Pons (tissue), 1 donor: ENCODE measurements at places on chromosomes 7 and 10.
A peak's percentile ranks its signal among the peaks of the same experiment; 100 is the strongest.

- DNase-seq = no peak
These were observed 556.3 kb downstream of the GRM8 start for GRCh38 chr7:126696256-126697038.

DNA sequence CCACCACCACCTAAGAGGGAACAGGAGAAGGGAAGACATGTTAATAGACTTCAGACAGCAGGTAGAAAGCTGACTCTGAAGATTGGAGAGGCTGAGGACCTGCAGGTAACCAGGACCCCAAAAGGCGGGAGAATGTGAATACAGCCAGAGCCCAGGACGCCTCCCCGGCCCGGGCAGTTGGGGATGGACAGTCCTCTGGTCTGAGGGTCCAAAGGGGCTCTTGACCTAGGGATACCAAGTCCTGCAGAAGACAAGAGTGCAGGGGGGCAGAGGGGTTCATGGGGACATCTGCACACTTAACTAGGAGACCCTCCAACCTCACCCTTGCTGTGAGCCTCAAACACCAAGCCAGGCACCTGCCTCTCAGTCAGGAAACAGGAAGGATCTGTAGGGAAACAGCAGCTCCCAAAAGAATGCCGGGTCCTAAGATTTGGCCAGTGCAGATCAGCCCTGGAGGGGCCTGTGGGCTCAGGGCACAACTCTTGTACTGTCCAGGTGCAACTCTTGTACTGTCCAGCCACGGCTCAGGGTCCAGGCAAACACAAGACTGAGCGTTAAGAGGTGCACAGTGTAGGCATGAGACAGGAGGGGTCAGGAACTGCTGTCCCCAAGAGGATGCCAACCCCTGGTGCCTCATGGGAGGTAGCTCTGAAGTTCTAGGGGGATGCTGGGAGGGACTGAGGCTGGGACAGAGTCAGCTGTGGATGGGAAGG is 2.3 kb upstream of the STK32C start:
- DNase-seq = no peak

DNA sequence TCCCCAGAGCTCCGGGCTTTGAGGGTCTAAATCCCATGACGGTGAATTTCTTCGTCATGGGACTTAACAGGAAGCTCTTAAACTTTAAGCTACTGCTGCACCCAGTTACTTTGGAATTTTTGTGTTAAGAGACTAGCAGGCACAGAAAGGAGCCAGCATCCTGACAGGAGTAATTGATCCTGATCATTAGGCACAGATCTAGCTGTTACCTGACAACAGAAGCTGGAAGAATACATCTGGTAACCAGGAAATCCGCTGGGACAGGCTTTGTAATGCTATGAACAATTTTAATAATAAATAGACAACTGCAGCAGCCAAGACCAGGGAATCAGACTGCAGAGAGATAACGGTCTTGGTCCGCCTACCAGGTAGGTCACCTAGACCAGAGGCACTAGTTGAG is 210.9 kb downstream of the DGKI start:
- no peak for DNase-seq

DNA sequence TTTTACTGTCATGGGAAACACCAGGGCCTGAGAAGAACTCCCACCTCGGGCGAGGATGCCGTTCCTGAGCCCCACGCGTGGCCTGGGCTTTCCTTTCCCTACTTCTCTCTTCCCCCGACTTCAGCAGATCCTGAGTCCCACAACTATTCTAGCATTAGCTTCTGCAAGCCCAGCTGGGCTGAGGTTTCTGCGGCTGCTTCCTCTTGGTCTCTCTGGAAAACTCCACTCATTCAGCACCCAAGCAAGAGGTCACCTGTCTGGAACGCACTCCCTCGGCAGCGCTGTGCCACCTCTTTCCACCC is 761 bp upstream of the DOCK1 start:
- DNase-seq = no peak

GRCh38 chr7:105617280-105618015 is 36.2 kb upstream of the EFCAB10 start:
- DNase-seq = no peak

GRCh38 chr7:98291717-98292116 is 10.2 kb downstream of the BRI3 start:
- no peak for DNase-seq

DNA sequence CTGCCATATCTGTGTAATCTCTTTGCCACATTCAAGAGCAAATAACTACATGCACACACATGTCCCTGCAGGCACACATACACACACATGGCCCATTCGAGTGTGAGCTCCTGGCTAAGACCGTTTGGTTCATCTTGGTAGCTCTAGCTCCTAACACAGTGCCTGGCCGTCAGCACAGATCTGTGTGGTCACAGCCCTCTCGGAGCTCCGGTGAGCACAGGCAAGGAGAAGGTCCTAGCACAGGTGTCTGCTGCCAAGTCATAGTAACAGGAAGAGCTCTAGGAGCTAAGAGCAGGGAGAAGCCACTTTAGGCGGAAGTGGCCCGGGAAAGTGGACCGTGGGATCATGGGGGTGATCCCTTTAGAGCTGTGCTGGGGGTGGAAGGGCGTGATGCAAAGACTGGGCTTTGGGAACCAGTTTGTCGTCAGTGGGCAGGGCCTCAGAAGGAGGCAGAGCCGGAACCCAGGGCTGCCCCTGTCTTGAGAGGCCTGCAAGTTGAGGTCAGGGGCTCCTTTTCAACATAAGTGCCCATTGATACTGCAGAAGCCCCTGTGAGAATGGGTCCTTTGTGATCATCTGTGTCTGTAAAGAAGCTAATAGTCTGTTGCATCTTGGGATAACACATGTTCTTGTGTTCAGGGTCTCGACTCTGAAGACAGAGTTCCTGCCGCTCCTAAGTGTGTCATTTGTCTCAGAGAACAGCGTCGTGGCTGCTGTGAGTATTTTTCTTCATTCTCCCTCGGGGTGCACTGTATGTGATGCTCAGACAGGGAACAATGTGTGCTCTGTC is 16.6 kb upstream of the ARPC1B start:
- peak; percentile 90 for DNase-seq

- no peak for DNase-seq
These were observed 441.3 kb upstream of the MKI67 start for GRCh38 chr10:128567551-128567950.

- DNase-seq = no peak
These were observed 201.5 kb downstream of the CDK14 start for GRCh38 chr7:90797596-90797995.

DNA sequence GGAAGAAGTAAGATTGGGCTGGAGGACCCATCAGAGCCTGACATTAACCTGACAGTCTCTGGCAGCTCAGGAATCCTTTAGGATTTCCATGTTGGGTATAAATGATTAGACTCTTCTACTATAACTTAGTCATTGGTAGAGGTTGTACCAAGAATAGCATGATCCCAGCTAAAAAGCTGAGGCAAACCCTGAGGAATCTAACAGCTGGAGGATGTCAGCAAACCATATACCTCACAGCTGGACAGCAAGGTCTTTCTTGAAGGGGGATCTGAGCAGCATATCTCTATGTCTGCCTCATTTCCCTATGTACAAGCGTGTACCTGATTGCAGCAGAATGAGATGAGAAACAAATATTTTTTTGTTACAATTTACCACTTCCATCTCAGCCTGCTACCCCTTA is 103.2 kb downstream of the NPSR1 start:
- DNase-seq = no peak

DNA sequence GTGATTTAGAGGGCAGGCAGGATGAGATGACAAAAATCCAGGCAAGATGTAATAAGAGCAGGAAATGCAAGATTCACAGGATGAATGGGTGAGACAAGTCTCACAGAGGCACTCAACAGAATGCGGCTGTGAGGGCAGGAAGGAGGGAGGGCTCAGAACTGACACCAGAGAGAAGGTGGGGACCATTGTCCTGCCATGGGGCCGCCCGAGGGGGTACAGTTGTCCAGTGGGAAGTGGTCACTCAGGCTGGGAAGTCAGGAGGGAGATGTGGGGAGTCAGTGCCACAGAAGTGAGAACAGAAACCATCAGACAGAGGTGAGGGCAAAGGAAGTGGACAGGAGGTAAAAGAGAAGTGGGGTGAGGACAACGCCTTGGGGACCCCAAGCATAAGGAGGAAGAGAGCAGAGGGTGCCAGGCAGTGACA is 8.9 kb downstream of the HIP1 start:
- DNase-seq = no peak

DNA sequence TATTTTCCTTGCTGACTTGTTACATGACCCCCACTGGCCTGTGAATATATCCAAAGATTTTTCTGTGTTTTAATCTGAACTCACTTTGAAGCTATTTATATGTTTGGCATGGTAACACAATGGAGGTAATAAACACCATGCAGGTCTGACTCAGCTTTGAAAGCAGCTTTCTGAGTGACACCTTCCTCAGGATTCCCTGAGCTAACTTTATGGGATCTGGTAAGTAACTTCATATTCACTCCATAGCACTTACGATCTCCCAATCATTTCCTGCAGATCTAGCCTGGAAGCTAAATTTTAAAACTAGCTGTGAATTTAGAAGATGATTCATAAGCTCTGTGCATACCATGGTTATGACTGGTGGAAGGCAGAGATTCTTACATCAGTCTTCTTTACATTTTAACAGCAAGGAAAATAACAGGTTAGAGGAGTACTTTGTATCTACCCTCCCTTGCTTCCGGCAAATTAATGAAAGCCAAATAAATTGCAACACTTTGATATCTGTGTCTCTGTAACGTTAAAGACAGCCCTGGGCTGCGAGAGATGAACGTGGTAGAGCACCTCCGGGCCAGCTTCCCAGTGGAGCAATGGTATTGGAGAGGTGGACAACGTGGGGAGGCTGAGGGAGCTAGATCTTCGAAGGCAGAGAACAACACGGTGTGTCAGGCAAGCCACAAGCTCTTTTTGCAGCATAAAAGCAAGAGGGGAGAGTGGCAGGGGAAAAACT is 170.2 kb upstream of the KLF14 start:
- DNase-seq = no peak

DNA sequence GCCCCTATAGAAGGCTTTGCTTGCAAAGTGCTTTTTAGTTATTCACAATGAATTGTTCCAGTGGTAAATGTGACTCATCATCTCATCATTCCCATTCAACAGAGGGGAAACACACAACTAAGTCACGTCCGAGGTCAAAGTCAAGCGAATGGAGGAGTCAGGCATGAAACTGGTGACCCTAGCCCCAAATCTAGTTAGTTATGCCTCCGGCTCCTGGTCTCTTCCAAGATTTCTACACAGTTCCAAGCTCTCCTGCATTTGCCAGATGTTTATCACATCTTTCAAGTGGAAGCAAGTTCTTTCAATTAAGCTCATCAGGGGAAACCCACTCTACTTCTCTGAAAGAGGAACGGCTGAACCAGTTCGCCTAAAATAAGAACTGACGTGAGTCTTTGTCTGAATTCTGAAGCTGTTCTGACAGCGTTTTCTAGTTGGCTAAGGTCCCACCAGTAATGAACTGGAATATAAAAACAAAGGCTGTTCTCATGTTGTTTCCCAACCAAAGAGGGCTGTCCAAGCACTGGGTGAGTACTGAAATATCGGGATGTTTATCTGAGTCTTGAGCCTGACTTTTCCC is 140.9 kb upstream of the NRBF2 start:
- DNase-seq = peak; percentile 83

DNA sequence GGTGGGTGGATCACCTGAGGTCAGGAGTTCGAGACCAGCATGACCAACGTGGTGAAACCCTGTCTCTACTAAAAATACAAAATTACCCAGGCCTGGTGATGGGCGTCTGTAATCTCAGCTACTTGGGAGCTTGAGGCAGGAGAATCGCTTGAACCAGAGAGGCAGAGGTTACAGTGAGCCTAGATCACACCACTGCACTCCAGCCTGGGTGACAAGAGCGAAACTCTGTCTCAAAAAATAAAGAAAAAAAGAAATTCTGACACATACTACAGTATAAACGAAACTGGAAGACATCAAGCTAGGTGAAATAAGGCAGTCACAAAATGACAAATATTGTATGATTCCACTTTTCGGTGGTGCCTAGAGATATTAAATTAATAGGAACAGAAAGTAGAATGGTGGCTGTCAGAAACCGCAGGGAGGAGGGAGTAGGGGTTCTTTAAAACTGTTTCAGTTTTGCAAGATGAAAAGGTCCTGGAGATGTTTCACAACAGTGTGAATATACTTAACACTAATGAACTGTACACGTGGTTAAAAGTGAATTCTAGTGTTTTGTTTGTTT is 23.2 kb downstream of the PILRA start:
- DNase-seq = no peak

DNA sequence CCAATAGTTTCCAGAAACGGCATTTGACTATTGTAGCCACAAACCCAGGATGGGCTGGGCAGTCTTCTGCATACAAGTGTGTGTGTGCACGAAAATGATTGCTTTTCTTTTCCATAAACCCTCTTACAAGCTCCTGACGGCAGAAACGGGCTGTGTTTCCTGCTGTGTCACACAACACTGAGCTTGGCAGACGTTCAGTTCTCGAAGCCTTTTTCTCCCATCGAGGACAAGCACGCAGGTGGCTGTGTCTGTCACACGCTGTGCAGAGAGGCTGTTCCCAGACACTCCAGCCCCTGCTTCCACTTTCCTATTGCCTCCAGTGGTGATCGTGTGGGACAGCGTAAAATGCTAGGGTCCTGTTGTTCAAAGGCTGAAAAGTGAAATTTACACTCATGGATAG is 32.1 kb downstream of the RBAK start:
- peak; percentile 25 for DNase-seq

DNA sequence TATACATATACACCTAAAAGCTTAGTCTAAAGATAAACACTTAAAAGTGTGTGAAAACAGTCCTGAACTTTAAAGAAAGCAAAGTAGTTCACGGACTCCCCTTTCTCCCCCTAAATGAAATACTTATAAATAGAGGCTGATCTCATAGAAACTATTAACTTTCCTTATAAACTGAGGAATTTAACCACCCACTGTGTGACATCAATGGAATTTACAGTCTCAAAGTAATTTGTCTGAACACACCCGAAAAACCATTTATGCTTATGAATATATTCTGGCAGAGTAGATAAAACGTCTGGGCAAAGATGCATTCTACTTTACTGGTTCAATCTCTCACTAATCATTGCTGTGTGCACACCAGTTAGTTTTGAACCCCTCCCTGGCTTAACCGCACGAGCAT is 181.8 kb upstream of the DGKB start:
- DNase-seq = no peak

GRCh38 chr7:108497082-108497725 is 28.7 kb downstream of the PNPLA8 start:
- peak; percentile 67 for DNase-seq

- DNase-seq = no peak
These were observed 213.3 kb downstream of the WDR11 start for GRCh38 chr10:121064491-121064890.

DNA sequence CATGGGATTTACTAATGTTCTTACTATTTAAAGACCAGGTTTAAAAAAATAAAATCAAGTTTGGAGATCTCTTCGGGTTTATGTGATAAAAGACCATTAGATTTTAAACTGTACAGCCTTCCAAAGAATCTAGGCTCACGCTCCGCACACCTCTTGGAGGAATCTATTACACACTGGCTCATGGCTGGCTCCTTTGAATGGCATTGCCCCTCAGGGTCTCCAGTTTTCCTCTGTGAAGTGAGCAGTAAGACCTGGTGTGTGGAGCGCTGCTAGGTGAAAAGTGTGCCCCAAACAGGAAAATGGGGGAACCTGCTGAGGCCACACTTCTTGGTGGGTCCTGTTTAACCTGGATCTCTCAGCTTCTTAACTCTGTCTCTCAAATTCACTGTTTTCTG is 142.3 kb downstream of the KAT6B start:
- no peak for DNase-seq

GRCh38 chr10:13908475-13908874 is 321.7 kb downstream of the PRPF18 start:
- no peak for DNase-seq
